Ammon's horn (tissue), 1 donor: ENCODE measurements at places on chromosomes 1 and 21.

- no peak for DNase-seq
These were observed 35.5 kb downstream of the CAPN2 start for GRCh38 chr1:223747838-223748335.

GRCh38 chr21:45178971-45179370 is 104.6 kb downstream of the ADARB1 start:
- DNase-seq = no peak

- no peak for DNase-seq
These were observed 71.5 kb upstream of the ACTL8 start for GRCh38 chr1:17683598-17683997.

GRCh38 chr1:198932351-198932991 is 293.6 kb downstream of the PTPRC start:
- DNase-seq = peak; percentile 72

GRCh38 chr21:32844653-32845436 is 73.3 kb upstream of the PAXBP1 start:
- DNase-seq = no peak

GRCh38 chr1:229642376-229642775 is 16.3 kb downstream of the URB2 start:
- DNase-seq = no peak

DNA sequence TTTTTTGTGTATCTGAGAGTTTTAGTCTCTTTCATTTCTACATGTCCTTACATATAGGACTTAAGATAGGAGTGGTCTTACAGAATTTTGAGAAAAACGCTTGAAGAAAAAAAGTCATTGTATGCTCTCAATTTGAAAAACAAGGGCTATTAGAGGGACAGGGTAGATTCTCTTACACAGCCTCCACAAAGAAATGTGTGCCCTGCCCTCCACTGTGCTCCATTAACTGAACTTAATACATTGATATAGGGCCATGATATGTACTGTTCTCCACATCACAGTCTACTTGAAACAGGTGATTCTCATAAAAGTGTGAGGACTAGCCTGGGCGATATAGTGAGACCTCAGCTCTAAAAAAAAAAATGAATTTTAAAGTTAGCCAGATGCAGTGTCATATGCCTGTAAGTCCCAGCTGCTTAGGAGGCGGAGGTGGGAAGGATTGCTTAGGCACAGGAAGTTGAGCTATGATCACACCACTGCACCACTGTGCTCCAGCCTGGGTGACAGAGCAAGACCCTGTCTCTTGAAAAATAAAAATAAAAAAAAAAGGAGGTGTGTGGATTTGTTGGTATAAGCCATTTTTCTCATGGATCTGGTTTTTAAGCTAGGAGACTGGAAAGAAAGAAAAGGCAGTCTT is 77.0 kb downstream of the HMCN1 start:
- no peak for DNase-seq

DNA sequence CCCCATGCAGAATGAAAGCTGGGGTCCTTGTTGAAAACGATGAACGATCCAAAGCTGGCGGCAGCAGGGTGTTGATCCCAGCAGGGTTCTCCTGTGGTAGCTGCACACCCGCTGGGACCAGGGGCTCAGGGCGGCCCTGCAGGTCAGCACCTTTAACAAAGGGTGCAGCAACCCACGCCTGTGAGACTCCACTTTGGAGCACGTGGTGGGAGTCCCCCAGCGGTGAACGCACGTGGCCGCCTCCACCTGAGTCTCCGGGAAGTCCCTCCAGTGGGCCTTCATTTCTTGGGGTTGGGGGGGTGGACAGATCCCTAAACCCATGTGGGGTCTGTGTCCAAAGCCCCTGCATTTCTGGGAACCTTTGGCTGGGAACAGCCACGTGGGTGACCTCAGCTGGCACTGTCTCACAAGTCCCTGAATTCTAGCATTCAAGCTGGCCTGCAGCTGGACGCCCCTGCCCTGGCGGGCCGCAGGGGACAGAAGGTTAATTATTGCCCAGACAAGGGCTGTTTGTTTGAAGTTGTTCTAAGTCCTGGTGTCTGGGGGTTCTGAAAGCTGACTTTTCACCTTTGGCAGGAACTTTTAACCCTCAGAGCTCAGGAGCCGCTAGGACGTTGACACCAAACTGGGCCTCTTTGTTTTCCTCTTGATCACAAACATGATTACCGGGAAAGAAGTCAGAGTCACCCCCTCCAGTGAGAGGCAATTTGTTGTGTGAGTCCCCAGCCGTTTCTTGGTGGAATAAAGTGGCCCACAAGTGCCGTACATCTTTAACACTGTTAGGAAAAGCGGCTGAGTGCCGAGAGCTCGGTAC is 64.5 kb downstream of the COL18A1 start:
- DNase-seq = peak; percentile 79

DNA sequence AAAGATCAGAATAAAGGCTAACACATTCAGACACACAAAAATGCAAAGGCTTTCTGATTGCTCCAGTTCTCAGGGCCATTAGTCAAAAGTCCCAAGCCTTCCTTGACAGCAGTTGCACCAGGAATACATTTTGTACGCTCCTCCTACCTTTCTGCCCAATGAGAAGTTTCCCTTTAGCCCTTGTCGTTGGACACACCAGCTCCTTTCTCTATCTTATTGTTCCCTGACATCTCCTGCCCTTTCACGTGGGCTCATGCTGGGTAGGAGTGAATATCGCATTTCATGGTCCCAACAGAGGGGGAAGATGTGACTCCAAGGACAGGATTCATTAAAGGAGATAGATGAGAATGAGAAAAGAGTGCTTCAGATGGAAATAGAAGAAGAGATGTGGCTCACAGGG is 33.5 kb upstream of the IFI16 start:
- DNase-seq = no peak

GRCh38 chr1:72557446-72558049 is 275.2 kb upstream of the NEGR1 start:
- DNase-seq = peak; percentile 21

DNA sequence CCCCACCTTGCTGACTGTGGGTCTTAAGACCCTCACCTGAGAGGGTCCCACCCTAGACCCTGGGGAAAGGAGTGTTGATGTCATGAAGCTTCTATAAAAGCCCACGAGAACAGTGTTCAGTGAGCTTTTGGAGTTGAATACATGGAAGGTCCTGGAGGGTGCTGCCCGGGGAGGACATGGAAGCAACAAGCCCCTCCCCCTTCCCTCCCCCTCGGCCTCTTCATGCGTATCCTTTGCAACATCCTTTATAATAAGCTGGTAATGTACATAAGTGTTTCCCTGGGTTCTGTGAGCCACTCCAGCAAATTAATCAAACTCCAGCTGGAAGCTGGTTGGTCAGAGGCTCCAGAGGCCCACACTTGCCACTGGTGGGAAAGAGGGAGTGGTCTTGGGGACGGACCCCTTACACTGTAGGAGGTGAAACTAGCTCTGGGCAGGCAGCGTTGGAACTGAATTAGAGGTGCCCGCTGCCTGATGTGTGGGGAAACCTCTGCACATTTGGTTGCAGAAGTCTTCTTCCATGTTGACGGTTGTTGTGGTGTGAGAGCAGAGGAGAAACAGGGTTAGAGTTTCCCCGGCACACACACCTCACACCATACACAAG is 14.7 kb upstream of the COL6A1 start:
- no peak for DNase-seq

DNA sequence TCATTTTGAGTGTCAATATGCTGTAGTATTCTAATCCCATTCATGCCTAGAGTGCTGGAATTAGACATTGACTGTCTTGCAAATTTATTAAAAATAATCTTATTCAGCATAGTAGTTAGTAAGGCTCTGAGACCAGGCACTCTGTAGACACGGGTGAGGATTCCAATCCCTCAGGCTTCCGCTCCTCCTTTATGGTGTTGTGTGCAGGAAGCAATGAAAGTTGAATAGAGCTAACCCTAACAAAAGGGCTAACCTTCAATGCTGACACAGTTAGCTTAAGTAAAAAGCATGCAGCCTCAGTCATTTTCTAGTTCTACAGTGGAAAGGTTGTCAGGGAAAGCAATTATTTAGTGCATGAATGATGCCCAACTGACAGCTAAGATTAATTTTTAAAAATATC is 199.6 kb upstream of the SGIP1 start:
- DNase-seq = no peak

DNA sequence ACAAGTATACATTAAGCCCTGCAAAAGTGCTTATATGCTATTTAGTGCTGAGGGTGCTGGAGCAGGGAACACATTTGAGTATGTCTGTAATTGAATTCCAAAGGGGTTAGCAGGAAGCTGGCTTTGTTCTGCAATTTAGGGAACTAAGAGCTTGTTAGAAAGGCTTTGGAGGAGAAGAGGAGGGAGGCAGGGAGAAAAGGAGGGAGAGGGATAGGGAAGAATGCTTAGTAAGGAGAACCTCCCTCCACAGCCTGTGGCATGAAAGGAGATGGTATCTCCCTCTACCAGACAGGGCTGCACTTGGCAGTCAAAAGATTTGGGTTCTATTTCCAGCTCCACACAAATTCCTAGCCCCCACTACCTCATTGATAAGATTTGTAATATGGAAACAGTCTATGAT is 217.8 kb downstream of the DAB1 start:
- DNase-seq = no peak

- no peak for DNase-seq
These were observed 833.3 kb downstream of the LTN1 start for GRCh38 chr21:28159396-28159795.

DNA sequence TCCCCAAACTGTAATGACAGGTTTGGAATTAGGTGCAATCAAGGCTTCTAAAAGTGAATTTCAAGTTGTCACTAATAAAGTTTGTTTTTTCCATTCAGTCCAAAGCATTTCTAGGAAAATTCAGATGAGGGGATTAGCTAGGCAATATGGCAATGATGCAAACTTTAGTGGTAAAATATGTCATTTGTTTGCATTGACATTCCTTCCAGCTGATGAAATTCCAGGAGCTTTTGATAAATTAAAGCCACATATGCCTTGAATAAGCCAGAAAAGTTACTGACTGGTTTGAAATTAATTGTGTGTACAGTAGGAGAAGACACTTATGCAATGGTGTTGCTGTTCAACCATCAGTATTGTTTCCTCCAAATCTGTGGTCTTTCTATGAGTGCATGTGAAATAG is 57.8 kb downstream of the MROH9 start:
- DNase-seq = no peak

DNA sequence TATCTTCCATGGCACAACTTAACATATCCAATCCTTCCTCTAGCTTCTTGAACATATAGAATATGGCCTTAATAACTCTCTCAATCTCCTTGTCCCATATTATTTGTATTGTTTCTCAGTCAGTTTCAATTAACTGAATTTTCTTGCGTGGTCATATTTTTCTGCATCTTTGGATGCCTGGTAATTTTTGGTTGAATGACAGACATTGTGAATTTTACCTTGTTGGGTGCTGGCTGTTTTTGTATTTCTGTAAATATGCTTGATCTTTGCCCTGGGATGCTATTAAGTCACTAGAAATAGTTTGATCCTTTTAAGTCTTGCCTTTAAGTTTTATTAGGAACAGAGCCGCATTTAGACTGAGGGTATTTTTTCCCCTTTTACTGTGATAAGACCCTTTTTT is 5.9 kb downstream of the SAMD13 start:
- DNase-seq = no peak

DNA sequence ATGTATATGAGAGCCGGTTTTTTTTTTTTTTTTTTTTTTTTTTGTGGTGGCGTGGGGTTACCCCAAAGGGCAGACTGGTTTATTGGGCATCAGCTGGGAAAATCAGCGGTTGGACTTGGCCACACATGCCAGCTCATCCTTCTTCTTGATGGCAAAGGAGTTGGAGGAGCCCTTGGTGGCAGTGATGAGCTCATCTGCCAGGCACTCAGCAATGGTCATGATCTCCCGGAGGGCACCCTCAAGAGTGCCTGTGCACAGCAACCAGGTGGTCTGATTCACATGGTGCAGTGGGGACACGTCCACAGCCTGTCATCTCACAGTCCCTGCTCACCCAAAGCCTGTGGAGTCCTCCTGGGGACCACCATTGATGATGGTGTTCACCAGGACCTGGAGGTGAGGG is 62.0 kb downstream of the MRPS6 start:
- DNase-seq = no peak

- DNase-seq = no peak
These were observed 38.3 kb downstream of the CD34 start for GRCh38 chr1:207872621-207873020.

GRCh38 chr1:165481820-165482532 is 37.0 kb upstream of the RXRG start:
- DNase-seq = no peak

DNA sequence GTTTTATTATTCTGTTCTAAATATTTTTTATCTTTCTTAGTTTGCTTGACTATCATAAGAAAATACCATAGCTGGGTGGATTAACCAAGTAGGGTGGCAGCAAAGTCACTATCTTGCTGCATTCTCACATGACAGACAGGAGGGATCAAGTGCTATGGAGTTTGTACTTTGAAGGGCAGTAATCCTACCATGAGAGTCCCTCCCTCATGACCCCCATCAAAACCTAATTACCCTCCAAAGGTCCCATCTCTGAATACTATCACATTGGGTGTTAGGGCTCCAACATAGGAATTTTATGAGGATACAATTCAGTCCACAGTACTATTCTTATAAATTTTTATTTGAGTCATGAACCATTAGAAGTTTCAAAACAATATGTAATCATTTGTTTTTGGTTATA is 388.5 kb upstream of the B3GALT2 start:
- no peak for DNase-seq

DNA sequence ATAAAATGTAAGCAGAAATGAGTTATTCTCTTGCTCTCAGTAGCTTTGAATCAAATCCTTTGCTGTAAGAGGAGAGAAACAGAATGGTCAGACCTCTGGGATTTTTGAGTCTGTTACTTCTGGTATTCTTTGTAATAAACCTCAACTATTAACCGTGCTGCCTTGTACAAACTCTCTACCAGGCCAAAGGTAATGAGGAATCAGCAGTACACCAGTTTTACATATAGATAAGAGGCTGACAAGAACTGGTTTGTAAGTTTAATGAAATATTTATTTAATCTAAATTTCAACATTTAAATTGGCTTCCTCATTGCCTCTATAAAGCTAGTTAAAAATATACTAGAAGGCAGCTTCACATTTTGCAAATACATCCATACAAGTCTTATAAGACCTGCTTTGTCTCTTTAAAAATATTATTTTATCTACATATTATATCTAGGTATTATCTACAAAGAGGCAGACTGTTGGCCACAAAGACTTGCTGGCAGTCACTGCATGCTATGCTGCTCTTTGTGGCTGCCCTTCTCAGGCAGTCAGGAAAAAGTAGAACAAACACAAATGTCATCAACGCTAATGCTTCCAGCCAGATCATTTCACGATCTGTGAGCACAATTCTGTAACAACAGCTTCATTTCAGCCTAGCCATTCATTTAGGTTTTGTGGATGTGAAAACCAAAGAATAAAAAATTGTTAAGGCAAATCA is 173.0 kb downstream of the GABPA start:
- DNase-seq = peak; percentile 66
